ENCODE measurements at places on chromosomes 2 and 18. TPM values are rescaled to one million over a fixed set of nuclear protein-coding genes. Genes with fewer than 3 reads are reported as not detected.

Gene ADD2
- 1.2 TPM for total RNA-seq

Gene DSG4
- total RNA-seq = not detected

Gene ACSL3
- total RNA-seq = 32.1 TPM

Gene MERTK
- 0.30 TPM for total RNA-seq

Gene CYBRD1
- 4.6 TPM for total RNA-seq

Gene NPHP1
- 0.18 TPM for total RNA-seq

Gene ALKAL2
- total RNA-seq = not detected

Gene ALPG
- total RNA-seq = not detected

- DNase-seq = no peak
Observed at GRCh38 chr2:198347946-198348345, 543.6 kb downstream of the PLCL1 start.

- DNase-seq = no peak
Observed at GRCh38 chr2:68387408-68388350, 22.6 kb downstream of the PLEK start.

- DNase-seq = no peak
Observed at GRCh38 chr18:50642439-50642838, 82.6 kb downstream of the MAPK4 start.

DNA sequence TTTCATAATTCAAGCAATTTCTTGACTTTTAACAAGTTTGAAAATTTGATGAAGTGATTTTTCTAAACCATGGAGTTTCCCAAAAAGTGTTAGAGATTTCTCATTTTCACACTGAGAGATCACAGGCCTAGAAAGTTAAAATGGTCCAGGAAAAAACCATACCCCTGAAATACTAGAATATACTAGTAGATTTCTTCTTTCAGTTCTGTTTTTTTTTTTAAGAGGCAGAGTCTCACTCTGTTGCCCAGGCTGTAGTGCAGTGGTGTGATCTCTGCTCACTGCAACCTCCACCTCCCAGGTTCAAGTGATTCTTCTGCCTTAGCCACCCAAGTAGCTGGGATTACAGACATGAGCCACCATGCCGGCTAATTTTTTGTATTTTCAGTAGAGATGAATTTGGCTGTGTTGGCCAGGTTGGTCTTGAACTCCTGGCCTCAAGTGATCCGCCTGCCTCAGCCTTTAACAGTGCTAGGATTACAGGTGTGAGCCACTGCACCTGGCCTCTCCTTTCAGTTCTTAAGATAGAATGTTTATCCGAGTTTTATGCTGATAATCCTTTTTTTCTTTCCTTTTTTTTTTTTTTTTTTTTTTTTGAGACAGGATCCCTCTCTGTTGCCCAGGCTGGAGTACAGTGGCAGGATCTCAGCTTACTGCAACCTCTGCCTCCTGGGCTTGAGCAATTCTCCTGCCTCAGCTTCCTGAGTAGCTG, 14.4 kb downstream of the MTHFD2 start:
- DNase-seq = no peak

- DNase-seq = peak; percentile 77
Observed at GRCh38 chr18:13629841-13630715, 96.3 kb downstream of the FAM210A start.

DNA sequence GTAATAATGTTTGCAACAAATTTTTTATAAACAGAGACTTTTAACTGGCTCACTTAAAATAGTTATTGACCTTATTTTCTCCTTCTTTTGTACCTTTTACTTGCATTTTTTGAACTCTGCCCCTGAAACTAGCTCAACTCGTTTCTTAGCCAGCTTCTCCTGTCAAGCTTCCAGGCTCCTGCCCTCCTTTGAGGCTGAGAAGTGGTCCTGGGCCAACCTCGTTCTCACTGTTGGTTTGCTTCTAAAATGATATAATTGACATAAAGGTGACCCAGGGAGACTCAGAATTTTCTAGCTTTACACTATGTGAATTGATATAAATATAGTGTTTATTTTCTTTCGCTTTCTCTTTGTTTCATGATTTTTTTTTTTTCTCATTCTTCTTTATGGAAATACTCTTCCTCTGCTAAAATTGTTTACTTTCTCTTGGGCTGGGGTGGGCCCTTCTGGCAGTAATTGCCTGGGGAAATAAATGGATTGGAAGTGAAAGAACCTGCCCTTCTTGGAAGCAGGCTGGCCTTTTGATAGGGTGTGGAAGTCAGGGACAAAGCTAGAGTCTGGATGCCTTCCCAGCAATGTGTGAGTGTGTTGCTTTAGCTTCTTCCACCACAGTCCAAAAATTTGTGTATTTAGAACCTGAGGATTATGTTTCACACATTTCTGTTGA, 30.7 kb downstream of the GPD2 start:
- no peak for DNase-seq

DNA sequence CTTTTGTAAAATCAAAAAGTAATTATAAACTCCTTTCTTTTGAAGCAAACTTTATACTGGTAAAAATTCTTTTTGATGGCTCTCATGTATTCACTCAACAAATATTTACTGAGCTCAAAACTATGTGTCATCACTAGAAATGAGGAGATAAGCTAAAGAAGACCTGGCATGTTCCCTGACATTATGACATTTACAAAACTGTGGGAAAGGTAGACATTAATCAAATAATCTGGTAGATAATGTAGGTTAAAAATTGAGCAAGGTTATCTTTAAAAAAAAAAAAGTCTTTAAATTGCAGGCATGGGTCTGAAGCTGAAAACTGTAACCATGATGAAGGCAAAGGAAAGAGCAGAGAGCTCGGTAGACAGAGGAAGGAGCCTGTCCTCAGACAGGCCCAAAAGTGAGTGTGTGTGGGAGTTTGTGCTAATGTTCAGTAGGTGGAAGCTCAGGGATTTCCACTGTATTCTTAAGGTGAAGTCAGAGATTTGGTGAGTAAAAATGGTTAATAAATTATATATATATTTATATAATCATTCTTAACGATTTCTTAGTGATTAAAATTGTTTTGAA, 612.9 kb downstream of the LRP1B start:
- DNase-seq = no peak

DNA sequence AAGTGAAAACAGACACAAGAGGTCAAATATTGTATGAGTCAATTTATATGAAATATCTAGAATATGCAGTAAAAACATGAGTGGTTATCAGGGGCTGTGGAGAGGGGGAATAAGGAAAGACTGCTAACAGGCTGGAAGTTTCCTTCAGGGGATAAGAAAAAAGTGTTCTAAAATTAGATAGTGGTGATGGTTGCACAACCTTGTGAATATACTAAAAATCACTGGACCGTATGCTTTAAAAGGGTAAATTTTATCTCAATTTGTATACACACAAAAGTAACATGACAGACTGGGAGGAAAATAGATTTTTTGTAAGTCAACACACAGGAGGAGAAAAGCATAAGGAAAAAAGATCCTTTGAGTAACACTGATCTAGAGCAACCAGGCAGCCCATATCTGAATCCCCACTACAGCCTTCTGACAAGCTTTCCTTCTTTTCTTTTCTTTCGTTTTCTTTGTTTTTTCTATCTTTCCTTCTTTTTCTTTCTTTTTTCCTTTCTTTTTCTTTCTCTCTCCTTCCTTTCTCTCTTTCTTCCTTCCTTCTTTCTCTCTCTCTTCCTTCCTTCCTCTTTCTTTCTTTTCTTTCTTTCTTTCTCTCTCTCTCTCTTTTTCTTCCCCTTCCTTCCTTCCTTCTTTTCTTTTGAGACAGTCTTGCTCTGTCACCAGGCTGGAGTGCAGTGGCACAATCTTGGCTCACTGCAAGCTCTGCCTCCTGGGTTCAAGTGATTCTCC, 95.4 kb downstream of the AAK1 start:
- no peak for DNase-seq

DNA sequence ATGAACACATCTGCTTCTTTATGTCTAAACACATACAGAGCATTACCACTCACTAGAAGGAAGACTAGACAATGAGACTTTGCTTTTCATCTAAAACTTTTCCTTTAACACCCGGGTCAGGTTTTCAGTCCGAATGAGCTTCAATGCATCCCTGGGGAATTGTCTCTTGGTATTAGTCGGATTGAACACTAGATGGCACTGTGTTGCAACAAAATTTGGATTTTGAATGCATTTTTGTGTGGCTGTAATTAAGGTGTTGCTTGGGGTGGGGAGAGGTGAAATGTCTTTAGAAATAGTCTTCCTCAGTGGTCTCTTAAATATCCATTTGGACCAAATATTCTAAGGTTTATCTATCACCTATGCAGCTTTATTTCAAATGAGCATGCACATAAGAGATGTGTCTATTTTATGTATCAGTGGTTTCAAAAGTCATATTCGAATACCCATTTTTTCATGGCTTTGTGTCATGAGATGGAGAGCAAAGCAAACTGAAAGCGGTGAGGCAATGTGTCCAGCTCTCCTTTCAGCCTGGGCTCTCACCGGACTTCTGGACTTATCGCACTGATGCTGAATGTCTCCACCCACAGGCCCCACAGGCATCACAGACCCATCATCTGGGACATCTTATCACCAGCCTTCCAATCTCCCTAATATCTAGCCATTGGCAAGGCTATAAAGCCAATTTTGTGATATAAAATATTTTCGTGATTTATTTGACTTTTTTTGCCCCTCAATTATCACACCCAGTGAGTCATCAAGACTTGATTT, 510.3 kb downstream of the RNF144A start:
- DNase-seq = no peak

GRCh38 chr18:24000613-24001490, 13.7 kb upstream of the TTC39C start:
- peak; percentile 61 for DNase-seq

GRCh38 chr2:127893033-127893432, 7.3 kb upstream of the AMMECR1L start:
- no peak for DNase-seq

DNA sequence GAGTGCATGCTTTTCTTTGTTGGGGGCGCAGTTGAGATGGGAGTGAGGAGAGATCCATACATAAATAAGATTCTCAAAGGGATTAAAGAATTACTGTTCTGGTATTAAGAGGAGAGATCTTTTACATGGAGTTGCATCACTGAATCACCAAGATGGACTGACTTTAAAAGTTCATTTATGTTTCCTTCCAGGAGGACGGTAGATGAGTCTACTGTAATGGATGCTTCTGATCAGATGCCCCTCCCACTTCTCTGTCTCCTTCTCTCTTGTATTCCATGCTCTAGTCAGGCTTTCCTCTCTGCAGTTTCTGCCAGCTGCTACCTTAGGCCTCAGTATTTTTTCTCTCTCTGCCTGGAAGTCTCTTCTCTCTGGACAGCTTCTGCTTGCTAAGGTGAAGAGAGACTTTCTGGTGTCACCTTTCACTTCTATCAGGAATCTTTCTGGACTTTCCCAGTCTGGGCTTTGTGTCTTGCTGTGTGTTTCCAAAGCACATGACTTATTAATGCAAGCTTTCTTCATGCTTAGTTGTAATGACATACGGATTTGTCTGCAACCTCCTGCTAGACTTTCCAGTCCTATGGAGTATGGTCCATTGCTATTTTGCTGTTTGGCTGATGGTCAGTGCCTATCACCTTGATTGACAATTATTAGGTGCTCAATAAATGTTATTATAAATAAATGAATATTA, 23.6 kb downstream of the FAM171B start:
- DNase-seq = no peak

- no peak for DNase-seq
Observed at GRCh38 chr2:7736646-7737305, 819.6 kb downstream of the RNF144A start.

DNA sequence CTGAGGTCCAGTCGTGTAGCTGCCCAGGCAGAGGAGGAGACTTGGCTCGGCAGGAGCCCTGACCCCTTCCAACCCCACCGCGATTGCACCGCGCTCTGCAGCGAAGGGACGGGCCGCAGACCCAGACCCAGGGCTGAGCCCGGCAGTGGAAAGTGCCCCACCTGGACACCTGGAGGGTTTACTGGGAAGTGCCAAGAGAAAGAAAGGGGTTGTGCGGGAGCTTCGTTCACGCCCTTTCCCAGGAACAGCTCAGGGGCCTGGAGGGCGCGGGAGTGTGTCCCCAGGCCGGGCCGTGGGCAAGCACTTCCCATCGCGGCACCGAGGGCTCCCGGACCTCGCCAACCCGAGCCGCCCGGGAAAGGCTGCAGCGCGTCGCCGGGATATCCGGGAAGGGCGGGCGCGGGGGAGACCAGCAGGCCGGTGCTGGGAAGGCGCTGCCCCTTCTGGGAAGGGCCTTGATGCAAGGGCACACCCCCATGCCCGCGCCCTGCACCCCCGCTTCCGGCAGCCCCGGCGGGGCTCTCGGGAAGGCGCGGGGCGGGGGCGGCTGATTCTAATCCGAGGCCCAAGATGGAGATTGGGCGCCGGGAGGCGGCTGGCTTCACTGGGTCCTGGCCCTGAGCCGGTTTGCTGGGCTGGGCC, 36.1 kb upstream of the MRPL33 start:
- peak; percentile 64 for DNase-seq

- DNase-seq = no peak
Observed at GRCh38 chr2:187003038-187003554, 154.1 kb upstream of the ZSWIM2 start.

- no peak for DNase-seq
Observed at GRCh38 chr2:170514140-170514539, 201.0 kb upstream of the SP5 start.

DNA sequence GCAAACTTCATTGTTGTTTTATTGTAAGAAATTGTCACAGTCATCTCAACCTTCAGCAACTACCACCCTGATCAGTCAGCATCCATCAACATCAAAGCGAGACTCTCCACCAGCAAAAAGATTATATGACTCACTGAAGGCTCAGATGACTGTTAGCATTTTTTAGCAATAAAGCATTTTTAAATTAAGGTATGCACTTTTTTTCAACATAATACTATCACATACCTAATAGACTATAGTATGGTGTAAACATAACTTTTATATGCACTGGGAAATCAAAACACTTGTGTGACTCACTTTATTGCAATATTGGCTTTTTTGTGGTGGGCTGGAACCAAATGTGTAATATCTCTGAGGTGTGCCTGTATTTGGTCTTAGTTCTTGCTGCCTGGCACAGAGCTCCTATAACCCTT, 15.6 kb downstream of the SCN1A start:
- no peak for DNase-seq

GRCh38 chr2:37856101-37856751, 68.9 kb upstream of the RMDN2 start:
- DNase-seq = no peak

- DNase-seq = no peak
Observed at GRCh38 chr18:40048886-40049650, 1906.0 kb upstream of the PIK3C3 start.
